ENCODE measurements at places on chromosomes 13 and 19.

DNA sequence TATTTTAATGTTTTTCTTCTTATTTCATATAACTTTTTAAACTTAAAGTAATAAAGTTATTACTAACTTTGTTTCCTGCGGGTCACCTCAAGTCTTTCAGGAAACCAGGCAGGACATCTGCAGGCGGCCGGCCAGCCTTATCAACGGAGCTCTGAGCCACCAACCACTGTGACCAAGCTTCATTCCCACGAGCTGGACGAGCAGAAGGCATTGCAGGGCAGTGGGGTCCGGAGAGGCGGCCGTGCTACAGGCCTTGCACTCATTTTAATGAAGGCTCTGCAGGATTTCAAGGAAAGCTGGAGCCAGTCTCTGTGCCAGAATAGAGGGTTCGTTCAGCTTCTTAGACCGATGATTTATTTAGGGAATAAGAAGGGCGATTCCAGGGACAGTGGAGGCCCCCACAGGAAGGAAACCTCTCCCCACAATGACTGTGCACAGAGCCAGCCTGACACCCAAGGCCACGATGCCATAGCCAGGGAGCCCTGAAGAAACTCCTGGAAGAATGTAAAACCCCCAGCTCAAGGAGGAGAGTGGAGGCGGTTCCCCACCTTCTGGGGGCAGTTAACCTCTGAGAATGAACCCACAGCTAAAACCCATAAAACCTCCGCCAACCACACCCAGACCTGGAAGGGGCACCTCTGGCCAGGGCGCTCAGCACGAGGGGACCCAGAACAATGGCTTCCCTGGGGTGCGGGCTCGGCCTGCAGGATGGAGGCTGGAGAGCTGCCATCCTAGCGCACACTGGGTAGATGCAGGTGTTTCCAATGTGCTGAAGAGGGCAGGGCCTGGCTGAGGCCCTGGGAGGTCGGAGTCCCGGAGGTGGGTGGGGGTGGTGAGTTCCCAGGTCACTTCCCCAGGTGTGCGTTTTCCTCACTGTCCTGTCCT lies 75.0 kb downstream of the RASA3 start:
- DNase-seq = no peak

GRCh38 chr13:43611281-43612273 lies 175.2 kb downstream of the ENOX1 start:
- no peak for DNase-seq

DNA sequence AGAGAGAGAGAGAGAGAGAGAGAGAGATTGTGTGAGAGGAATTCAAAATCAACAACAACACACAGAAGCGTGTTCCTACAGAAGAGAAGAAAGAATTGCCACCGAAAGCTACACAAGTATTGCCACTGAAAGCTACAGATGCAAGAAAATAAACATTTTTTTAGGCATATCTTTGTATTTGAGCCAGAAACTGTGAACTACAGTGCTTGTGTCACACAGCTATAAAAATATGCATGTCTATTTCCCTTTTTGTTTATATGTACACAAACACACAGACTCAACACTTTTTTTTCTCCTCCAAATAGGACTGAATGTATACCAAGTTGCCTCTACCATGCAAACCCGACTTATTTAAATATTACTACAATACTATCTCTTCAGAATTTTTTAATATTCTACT lies 290.4 kb downstream of the SLITRK5 start:
- no peak for DNase-seq

- no peak for DNase-seq
These were observed 18.9 kb downstream of the VASP start for GRCh38 chr19:45526143-45526542.

GRCh38 chr19:38093587-38093986 lies 130.4 kb downstream of the DPF1 start:
- DNase-seq = no peak

DNA sequence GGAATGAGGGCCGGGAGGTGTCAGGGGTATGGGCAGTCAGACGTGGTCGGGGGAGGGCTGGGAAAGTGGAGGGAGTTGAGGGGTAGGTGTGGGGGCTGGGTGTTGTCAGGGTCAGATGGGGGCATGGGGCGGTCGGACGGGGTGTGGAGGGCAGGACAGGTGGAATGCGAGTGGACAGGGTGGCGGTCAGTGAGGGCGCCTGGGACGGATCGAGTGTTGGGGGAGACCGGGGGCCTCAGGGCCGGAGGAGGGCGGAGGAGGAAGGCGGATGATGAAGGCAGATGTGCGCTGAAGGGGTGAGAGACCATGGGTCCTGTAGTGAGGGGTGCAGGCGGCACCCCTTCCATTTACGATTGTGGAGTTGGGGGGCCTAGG lies 5.7 kb downstream of the TBCB start:
- no peak for DNase-seq

- no peak for DNase-seq
These were observed 9.5 kb downstream of the MYO16 start for GRCh38 chr13:108638901-108639300.

DNA sequence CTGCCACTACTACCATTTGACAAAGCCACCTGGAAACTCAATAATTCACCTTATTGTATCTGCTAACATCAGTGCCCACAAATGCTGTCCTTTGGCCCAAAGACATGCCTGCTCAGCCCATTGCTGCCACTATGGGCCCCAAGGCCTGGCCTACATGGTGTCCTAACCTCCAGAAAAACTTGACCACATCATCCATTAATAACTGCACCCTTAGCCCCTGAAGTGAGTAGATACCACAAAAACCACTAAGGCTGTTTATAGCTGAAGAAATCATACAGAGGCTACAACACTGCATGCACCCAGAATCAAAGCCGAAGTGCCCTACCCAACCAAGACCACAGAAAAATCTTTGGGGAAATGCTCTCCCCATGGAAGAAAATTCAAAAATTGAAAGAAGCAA lies 932.8 kb upstream of the SLITRK6 start:
- no peak for DNase-seq

GRCh38 chr13:30256713-30257467 lies 50.5 kb downstream of the KATNAL1 start:
- DNase-seq = no peak

DNA sequence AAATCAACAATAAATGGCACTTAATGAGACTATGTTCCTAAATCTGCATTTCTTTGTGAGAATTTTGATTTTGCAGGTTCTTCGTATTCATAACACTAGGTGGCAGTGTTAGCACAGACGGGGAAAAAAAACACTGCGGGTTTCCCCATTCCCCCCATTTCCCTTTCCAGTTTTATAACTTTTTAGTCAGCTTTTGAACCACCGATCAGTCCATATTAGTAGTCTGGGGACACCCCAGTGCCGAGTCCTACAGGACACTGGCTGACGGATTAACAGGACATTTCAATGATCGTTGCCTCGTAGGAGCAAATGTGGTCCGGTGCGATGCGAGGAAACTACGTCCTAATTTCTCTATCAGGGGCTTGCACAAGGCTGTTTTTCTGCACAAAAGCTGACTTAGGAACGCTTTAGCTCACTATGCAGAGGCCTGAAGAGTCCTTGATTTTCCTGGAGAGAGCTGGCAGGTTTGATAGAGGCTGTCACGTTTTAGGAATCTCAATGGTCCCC lies 234.3 kb downstream of the LMO7 start:
- no peak for DNase-seq

GRCh38 chr13:97125810-97126738 lies 96.1 kb upstream of the MBNL2 start:
- no peak for DNase-seq

DNA sequence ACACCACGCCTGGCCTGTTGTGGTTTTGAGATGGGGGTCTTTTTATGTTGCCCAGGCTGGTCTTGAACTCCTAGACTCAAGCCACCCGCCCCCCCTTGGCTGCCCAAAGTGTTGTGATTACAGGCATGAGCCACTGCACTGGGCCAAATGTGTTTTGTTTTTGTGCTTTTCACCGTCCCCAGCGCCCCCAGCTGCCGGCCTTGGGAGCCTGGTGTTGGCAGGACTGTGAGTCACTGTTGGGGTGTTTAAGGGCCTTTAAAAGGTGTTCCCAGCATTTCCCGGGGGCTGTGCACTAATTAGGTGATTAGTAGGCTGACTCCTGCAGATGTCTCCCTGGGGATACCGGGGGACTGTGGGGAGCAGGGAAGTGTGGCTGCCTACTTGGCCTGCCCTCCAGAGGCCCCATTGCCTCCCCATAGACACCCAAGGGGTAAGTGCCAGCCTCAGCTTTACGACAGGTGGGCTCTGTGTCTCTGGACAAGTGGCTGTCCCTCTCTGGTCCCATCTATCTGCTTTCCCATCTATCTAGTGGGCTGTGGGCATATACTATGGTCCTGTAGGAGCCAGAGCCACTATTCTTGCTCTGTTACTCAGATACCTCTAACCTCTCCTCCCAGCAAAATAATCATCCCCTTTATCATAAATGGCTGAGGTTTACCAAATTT lies 11.8 kb upstream of the TLE5 start:
- DNase-seq = no peak

DNA sequence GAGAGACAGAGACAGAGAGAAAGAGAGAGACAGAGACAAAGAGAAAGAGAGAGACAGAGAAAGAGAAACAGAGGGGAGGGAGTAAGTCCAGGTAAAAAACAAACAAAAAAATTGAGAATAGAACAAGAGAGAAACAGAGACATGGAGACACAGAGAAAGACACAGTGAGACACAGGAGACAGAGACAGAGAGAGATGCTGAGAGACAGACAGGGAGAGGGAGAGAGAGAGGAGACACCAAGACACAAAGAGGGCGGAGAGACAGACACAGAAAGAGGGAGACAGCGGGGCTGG lies 5.8 kb upstream of the PROZ start:
- no peak for DNase-seq

- DNase-seq = no peak
These were observed 533 bp upstream of the UHRF1 start for GRCh38 chr19:4908781-4909155.
